ENCODE measurements at places on chromosomes 16 and 17. TPM values are rescaled to one million over a fixed set of nuclear protein-coding genes. Genes with fewer than 3 reads are reported as not detected.

The COG4 gene
- polyA plus RNA-seq: 32.3 TPM

The TNFRSF13B gene
- 0.28 TPM for polyA plus RNA-seq

The SLC35B1 gene
- polyA plus RNA-seq: 51.1 TPM

The TMEM256 gene
- 50.0 TPM for polyA plus RNA-seq

The RANGRF gene
- polyA plus RNA-seq: 21.2 TPM
